Hypothalamus (tissue), 51 donors: ENCODE measurements at places on chromosomes 1 and 21.

GRCh38 chr1:75136921-75137641 lies 2.9 kb downstream of the LHX8 start:
- no peak for DNase-seq

GRCh38 chr1:196689001-196689400 lies 37.2 kb downstream of the CFH start:
- DNase-seq = no peak

GRCh38 chr1:197327776-197328364 lies 59.8 kb downstream of the CRB1 start:
- no peak for DNase-seq

DNA sequence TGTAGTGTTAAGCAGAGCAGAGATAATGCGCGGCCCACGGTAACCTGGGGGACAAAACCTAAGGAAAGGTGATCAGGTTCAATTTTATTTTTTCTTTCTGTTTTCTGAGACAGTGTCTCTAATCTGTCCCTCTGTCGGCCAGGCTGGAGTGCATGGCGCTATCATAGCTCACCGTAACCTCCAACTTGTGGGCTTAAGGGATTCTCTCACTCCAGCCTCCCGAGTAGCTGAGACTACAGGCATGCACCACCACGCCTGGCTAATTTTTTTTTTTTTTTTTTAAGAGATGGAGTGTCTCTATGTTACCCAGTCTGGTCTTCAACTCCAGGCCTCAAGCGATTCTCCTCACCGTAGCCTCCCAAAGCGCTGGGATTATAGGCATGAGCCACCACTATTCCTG lies 724 bp upstream of the ANKRD35 start:
- DNase-seq = no peak

DNA sequence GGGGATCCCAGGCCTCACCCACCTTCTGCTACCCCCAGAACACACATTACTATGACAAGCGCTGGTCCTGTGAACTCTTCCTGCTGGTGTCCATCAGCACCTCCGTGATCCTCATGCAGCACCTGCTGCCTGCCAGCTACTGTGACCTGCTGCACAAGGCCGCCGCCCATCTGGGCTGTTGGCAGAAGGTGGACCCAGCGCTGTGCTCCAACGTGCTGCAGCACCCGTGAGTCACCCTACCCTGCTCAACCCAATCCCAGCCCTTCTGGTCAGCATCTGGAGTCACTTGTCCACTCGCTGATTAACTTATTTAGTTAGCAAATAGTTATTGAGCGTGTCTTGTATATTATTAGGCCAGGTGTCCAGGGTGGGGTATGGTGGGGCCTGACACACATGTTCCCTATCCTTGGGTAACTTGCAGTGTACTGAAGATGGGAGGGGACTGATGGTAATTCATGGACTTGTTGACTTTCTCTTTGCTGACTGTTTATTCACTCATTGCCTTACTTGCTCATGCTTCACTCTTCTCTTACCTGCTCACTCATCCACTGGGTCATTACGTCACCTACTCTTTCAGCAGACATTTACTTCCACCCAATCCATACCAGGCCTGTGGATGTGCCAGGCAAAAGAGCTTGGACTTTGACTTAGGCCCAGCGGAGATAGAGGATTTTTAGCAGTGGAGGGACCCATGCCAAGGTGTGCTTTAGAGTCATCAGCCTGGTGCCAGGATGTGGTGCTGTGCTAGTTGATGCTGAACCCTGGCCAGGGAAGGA lies 12.9 kb upstream of the KPNA6 start:
- no peak for DNase-seq

DNA sequence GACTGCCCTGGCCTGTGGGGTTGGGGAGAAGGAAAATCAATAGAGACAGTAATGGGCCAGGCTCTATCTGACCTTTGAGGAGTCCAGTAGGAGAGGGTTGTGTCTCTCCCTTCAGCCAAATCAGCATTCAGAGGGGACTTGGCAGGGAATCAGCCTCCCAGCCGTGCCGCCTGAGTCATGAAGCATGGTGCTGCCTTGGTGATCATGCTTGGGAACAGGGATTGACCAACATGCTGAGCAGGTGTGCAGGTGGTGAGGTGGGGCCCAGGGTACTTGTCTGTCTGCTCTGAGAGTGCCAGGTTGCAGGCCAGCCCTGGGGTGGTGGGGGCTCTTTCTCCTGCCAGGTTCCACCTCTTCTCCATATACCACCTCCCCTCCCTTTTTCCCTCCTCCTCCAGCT lies 58.9 kb upstream of the TLR5 start:
- DNase-seq = no peak

GRCh38 chr21:38804789-38805327 lies 871 bp upstream of the ETS2 start:
- no peak for DNase-seq

DNA sequence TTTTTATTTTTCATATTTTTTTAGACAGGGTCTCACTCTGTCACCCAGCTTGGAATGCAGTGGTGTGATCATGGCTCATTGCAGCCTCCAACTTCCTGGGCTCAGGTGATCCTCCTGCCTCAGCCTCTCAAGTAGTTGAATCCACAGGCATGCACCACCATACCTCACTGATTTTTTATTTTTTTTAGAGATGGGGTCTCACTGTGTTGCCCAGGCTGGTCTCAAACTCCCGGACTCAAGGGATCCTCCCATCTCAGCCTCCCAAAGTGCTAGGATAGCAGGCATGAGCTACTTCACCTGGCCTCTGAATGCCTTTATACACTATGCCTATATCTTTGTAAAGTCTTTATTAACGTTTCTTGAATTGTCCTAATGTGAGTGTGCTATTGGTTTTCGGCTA lies 10.4 kb upstream of the NPPB start:
- DNase-seq = no peak

- no peak for DNase-seq
These were observed 229.5 kb downstream of the TOMM20 start for GRCh38 chr1:234899041-234899729.

DNA sequence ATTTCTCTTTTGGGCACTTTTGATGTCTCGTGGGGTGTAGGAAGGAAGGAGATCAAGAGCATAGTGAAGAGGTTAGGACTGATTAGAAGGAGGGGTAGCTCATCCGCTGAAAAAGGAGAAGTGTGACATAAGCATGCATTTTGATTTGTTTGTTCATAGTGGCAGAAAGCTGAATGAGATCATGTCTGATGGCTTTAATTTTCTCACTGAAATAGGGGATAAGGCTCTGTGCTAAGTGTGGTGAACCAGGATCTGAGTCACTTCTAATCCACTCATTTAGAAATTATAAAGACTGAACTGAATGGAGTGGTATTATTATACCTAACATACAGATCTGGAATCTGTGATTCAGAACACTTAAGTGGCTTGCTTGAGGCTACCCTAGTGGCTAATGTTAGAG lies 344.5 kb downstream of the PDE4B start:
- no peak for DNase-seq

- DNase-seq = no peak
These were observed 18.4 kb downstream of the COL18A1 start for GRCh38 chr21:45423201-45423955.
